Neuronal stem cell (in vitro differentiated cells): ENCODE measurements at places on chromosomes 12 and 14.

- no peak for DNase-seq
Observed at GRCh38 chr12:87120440-87120839, 864.2 kb upstream of the MGAT4C start.

- no peak for DNase-seq
Observed at GRCh38 chr12:91793676-91794075, 352.0 kb downstream of the BTG1 start.

GRCh38 chr12:93370947-93371346 is 6.8 kb upstream of the NUDT4 start:
- DNase-seq = no peak

GRCh38 chr12:2337031-2338010 is 284.5 kb downstream of the CACNA1C start:
- DNase-seq = no peak

DNA sequence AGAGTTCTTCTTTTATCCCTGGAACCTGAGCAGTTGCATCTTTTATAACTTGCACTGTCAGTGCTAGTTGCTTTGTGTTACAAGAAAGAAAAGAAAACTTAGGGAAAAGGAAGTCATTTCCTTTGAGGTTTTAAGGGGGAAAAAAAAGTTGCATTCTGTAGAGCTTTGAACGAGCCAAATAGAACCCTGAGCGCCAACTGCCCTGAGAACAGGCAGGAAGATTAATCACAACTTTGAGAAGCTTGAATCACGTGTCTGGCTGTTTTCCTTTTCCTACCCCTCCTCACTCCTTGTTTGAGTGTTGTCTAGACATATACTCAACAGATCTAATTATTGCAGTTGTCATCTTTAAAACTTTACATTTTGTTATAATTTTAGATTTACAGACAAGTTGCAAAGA is 12.5 kb downstream of the PCNX1 start:
- no peak for DNase-seq

- DNase-seq = no peak
Observed at GRCh38 chr12:123843912-123844748, 82.0 kb downstream of the DNAH10 start.

GRCh38 chr12:12384571-12385340 is 27.9 kb downstream of the BORCS5 start:
- no peak for DNase-seq

- DNase-seq = no peak
Observed at GRCh38 chr14:61525293-61526011, 169.9 kb upstream of the HIF1A start.

GRCh38 chr12:90257927-90258624 is 549.4 kb upstream of the ATP2B1 start:
- DNase-seq = no peak

- no peak for DNase-seq
Observed at GRCh38 chr14:68735856-68736255, 57.0 kb downstream of the ZFP36L1 start.

DNA sequence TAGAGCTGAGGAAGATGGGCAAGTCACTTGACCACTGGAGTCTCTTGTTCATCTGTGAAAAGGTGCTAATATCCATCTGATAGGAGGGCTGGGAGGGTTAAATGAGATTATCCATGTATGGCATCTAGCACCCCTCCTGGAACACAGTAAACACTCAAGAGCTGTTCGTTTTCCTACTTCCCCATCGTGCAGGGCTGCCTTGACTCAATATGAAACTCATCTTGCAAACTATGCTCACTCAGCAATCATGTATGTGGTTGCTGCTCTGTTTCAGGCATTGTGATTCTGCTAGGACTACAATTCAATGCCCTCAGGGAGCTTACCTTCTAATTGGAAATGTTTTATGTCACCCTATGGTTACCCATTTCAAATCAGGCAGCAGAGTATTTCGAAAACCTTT is 395.6 kb downstream of the BCAT1 start:
- no peak for DNase-seq

GRCh38 chr12:122350141-122350848 is 72.2 kb downstream of the CLIP1 start:
- no peak for DNase-seq

GRCh38 chr12:122946690-122947341 is 19.4 kb downstream of the ABCB9 start:
- DNase-seq = no peak

- no peak for DNase-seq
Observed at GRCh38 chr14:50798048-50798421, 32.9 kb downstream of the NIN start.

DNA sequence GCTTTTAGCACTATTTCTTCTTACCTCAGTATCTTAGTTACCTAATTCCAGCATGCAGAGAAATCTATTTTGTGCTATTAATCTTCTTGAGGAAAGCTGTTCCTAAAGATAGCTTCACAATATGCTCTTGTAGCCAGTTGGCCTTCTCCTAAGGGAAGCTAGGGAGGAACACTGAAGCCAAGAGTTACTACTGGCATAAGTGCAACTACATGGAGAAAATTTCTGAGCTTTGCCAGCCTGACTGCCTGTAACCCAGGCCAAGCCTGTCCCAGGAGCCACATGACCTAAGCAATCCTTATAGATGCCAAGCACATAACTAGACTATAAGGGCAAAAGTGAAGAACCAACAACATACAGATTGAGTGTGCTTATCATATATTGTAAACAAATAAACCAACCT is 890.2 kb downstream of the FLRT2 start:
- DNase-seq = no peak

DNA sequence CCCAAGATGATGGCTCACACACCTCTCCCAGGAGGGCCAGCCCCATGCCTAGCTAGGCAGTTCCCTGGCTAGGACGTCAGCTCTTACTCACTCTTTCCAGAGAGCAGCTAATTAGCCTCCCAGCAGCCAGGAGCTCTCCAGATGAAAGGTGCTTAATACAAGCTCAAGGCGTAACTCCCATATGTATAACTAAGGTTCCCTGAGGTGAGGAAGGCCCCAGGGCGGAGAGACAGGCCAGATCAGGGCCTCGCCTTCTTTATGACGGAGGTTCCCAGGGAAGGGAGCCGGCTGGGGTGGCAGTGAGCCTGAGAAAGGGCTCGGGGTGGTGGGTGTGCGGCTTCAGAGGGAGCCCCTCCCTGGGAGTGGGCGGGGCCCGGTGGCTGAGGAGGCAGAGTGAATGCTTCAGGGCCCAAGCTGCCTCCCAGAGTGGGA is 26.4 kb upstream of the ZFP36L1 start:
- no peak for DNase-seq

GRCh38 chr12:88471331-88472045 is 108.8 kb downstream of the KITLG start:
- DNase-seq = peak; percentile 63

GRCh38 chr12:60920841-60921495 is 1325.1 kb downstream of the SLC16A7 start:
- DNase-seq = no peak

GRCh38 chr12:113221997-113222729 is 899 bp downstream of the TPCN1 start:
- DNase-seq = no peak

GRCh38 chr12:56338308-56339157 is at the start of gene IL23A:
IL23A (plus strand) TSS chr12:56338884; CDS start chr12:56339045, 161 bp downstream.
- no peak for DNase-seq

- DNase-seq = no peak
Observed at GRCh38 chr12:82507686-82508085, 149.4 kb downstream of the METTL25 start.

GRCh38 chr12:89650239-89650638 is 58.4 kb downstream of the ATP2B1 start:
- no peak for DNase-seq

- DNase-seq = no peak
Observed at GRCh38 chr12:54003625-54004024, 3.7 kb downstream of the HOXC9 start.

GRCh38 chr14:65164068-65164824 is 61.9 kb upstream of the MAX start:
- DNase-seq = peak; percentile 44

GRCh38 chr14:90658541-90658967 is 157.7 kb downstream of the TTC7B start:
- DNase-seq = no peak

- DNase-seq = no peak
Observed at GRCh38 chr12:2172491-2173214, 119.9 kb downstream of the CACNA1C start.
